Foreskin keratinocyte (primary cell): ENCODE measurements at places on chromosomes 3 and 15. TPM values are rescaled to one million over a fixed set of nuclear protein-coding genes. Genes with fewer than 3 reads are reported as not detected.

Gene ZDHHC3
- polyA plus RNA-seq, result 63.5 and 73.5 TPM in 2 replicates

Gene CLDN18
- not detected in 2 replicates for polyA plus RNA-seq

Gene MAPK6
- 16.6 and 19.8 TPM in 2 replicates for polyA plus RNA-seq

Gene PML
- polyA plus RNA-seq, result 88.0 and 91.4 TPM in 2 replicates

Gene ATP13A4
- polyA plus RNA-seq, result not detected in 2 replicates

Gene CD200R1
- polyA plus RNA-seq, result 0.01 TPM in 1 of 2 replicates, not detected in the other

Gene LEKR1
- polyA plus RNA-seq, result 0.03 and 0.27 TPM in 2 replicates

Gene C3orf85
- not detected in 2 replicates for polyA plus RNA-seq

Gene TF
- polyA plus RNA-seq, result under 0.01 TPM in 1 of 2 replicates, not detected in the other

Gene GRAMD1C
- polyA plus RNA-seq, result 1.1 and 1.4 TPM in 2 replicates

Gene SRPRB
- 45.9 TPM in 2 replicates for polyA plus RNA-seq

Gene LRRC49
- polyA plus RNA-seq, result 7.9 and 8.6 TPM in 2 replicates

Gene GHSR
- polyA plus RNA-seq, result not detected in 2 replicates

Gene ATP6V1A
- 8.5 and 10.9 TPM in 2 replicates for polyA plus RNA-seq
